PC-3 (cell line): ENCODE measurements at places on chromosomes 3 and 15. TPM values are rescaled to one million over a fixed set of nuclear protein-coding genes. Genes with fewer than 3 reads are reported as not detected.

AHSG gene
- not detected in 2 replicates for total RNA-seq

DNA sequence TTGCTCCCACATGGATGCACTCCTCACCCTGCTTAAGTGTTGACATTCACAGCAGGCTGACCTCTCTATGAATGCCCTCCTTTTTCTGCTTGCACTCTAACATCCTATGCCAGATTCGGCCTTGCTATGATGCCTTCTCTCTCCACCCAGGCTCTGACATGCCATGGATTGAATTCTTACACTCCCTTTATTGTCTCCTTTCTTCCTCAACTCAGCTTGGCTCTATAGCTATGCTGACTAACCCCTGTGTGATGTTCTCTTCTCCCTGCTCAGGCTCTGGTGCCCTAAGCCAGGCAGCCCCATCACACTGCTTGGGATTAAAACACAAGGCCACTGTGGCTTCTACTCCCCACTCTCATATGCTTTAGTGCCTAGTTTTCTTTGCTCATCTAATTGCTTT is 563.7 kb downstream of the NSUN3 start:
- H3K27me3 ChIP-seq = no peaks in the 10 kb centered on the region
- no peak overlapping the region for H3K27ac ChIP-seq
- no peak overlapping the region for H3K4me3 ChIP-seq

DNA sequence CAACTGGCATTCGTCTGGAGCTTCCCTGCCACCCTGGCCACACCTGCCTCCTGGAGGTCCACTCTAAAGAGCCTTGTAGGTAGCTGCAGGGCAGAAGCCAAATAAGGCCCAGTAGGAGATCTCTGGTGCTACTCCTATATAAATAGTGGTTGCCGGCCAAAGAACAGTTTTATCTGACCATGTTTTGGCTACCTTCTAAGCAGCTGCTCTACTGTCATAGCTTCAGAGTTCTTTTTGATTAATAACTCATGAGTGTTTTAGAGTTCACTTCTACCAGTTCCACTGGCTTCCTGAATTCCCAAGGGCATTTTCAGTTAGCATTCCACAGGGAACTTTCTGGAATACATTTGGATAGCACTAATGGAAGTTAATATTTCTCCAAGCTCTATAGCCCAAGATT is 154.6 kb downstream of the B3GALNT1 start:
- H3K4me1 ChIP-seq = no peaks in the 10 kb centered on the region
- H3K27me3 ChIP-seq = no peaks in the 10 kb centered on the region
- no peak overlapping the region for H3K4me3 ChIP-seq
- H3K27ac ChIP-seq = no peak overlapping the region

- H3K27me3 ChIP-seq = no peaks in the 10 kb centered on the region
- H3K4me1 ChIP-seq = no peaks in the 10 kb centered on the region
- peak; percentile 16 for DNase-seq
- H3K4me3 ChIP-seq = no peak overlapping the region
- H3K36me3 ChIP-seq = no peaks in the 10 kb centered on the region
- no peak overlapping the region for H3K27ac ChIP-seq
These were observed 191.1 kb downstream of the PLCH1 start for GRCh38 chr3:155553780-155554179.

DNA sequence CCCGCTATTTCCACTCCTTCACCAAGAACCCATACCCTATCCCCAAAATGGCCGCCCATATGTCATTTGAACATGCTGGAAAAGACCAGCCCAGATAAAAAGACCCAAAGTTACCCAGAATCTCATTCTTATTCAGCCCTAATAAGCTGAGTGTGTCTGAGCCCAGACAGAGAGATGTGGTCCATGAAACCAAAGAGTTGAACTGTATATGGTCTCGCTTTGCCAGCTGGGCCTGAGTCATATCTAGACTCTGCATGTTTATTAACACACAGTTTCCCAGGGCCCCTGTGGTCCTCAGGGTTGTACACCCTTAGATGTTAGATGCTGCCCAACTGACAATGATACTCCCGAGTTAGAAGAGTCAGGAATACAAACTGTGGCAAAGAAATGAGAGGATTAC is 201.9 kb upstream of the STRIT1 start:
- H3K27me3 ChIP-seq = no peaks in the 10 kb centered on the region
- H3K4me1 ChIP-seq = peaks cover 15% of the 10 kb centered on the region
- no peak for DNase-seq
- H3K27ac ChIP-seq = no peak overlapping the region

DNA sequence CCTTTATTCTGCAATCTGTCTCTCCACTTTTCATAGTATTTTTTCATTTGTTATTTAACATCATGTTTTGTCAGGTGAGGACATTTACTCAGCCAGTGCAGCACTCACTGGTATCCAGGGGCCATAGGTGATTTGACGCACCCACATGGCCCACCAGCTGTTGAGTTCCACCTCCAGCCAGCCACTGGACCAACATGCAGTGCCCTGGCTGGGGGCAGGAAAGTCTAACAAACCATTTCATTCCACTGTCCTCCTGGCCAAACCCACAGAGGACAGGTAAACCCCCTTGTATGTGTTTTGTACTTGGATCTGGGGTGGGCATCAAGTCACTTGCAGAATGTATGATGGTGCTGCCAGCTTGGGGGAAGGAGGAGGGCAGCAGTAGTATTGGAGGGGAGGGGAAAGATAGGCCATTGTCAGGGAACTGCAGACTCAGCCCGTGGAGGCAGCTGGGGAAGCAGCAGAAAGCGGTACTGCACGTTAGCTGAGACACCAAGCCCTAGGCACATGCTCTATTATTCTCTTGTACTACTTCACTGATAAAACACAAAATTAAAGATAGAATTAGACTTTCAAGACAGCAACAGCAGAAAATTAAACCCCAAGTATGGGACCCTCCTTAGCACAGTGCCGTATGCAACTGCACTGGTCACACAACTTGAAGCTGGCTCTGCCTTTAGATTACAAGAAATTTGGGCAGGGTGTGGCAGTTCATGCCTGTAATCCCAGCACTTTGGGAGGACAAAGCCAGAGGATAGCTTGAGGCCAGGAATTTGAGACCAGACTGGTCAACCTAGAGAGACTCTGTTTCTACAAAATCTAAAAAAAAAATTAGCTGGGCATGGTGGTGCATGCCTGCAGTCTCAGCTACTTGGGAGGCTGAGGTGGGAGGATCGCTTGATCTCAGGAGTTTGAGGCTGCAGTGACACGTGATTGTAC is 15.4 kb upstream of the RPL24 start:
- H3K27me3 ChIP-seq = no peaks in the 10 kb centered on the region
- H3K36me3 ChIP-seq = no peaks in the 10 kb centered on the region
- H3K4me1 ChIP-seq = peaks cover 17% of the 10 kb centered on the region
- no peak for DNase-seq
- peak overlapping the region; percentile 76 for H3K27ac ChIP-seq

GRCh38 chr3:13233487-13234485 is 160.6 kb upstream of the IQSEC1 start:
- no peaks in the 10 kb centered on the region for H3K36me3 ChIP-seq
- H3K4me1 ChIP-seq = peaks cover 25% of the 10 kb centered on the region
- no peak overlapping the region for H3K27ac ChIP-seq
- H3K4me3 ChIP-seq = no peak overlapping the region

DNA sequence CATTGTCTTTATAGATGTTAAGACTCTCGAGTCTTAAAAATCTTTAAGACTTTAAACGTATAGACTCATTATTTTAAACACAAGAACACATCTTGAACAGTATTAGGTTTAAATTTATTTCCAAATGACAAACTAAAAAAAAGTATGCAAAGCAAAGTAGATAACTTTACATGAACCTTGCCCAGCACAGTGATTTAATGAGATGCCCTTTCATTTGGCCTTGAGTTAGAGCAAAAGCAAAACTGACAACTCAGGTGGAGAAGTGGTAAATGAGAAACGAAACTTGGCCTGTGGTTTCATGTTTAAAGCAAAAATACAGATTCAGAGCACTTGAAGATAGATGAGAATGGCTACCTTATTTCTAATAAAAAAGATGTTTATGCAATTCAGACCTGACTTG is 8.6 kb downstream of the GPR15 start:
- no peak overlapping the region for H3K27ac ChIP-seq
- no peak overlapping the region for H3K4me3 ChIP-seq
- no peak for DNase-seq

METTL6 gene
- 22.4 and 27.5 TPM in 2 replicates for total RNA-seq

GRCh38 chr15:29571792-29572431 is 250.4 kb downstream of the TJP1 start:
- H3K4me3 ChIP-seq = no peak overlapping the region
- no peaks in the 10 kb centered on the region for H3K4me1 ChIP-seq
- H3K36me3 ChIP-seq = no peaks in the 10 kb centered on the region
- DNase-seq = peak; percentile 4
- H3K27ac ChIP-seq = no peak overlapping the region

GRCh38 chr3:160678292-160678842 is 1.4 kb downstream of the ARL14 start:
- no peaks in the 10 kb centered on the region for H3K27me3 ChIP-seq
- peak; percentile 28 for DNase-seq
- H3K36me3 ChIP-seq = no peaks in the 10 kb centered on the region
- H3K4me3 ChIP-seq = peak overlapping the region; percentile 58

DNA sequence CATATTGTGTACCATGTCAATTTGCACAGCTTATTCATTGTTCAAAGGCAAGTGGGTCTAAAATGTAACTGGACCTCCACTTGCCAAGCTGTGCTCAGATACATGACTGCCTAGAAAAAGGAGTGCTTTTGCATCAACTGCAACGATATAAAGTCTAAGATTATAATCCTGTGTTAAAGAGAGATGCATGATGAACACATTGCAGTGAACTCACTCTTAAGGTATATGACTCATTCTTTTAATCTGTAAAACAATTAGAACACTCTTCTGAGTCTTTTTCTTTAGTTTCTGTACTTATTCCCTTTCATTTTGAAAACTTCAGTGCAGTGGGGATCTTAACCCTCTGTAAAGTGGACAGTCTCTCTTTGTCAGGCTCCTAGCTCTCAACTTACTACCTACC is 982.8 kb downstream of the ROBO1 start:
- no peak overlapping the region for H3K27ac ChIP-seq
- no peaks in the 10 kb centered on the region for H3K27me3 ChIP-seq
- H3K4me3 ChIP-seq = no peak overlapping the region
- H3K36me3 ChIP-seq = no peaks in the 10 kb centered on the region
- peak; percentile 7 for DNase-seq

TUSC7 gene
- total RNA-seq = not detected in 2 replicates

- peaks cover 6% of the 10 kb centered on the region; the same call in 1 of the 2 replicates for H3K27me3 ChIP-seq
- no peak overlapping the region for H3K27ac ChIP-seq
- H3K36me3 ChIP-seq = no peaks in the 10 kb centered on the region
- H3K4me1 ChIP-seq = no peaks in the 10 kb centered on the region
These were observed 198.1 kb downstream of the NEK10 start for GRCh38 chr3:27171113-27171512.

PRKCD gene
- 7.8 and 18.7 TPM in 2 replicates for total RNA-seq
